Panc1 (cell line): ENCODE measurements at places on chromosomes 4 and X. TPM values are rescaled to one million over a fixed set of nuclear protein-coding genes. Genes with fewer than 3 reads are reported as not detected.

The PCDH7 gene
- total RNA-seq, result 31.6 TPM

DNA sequence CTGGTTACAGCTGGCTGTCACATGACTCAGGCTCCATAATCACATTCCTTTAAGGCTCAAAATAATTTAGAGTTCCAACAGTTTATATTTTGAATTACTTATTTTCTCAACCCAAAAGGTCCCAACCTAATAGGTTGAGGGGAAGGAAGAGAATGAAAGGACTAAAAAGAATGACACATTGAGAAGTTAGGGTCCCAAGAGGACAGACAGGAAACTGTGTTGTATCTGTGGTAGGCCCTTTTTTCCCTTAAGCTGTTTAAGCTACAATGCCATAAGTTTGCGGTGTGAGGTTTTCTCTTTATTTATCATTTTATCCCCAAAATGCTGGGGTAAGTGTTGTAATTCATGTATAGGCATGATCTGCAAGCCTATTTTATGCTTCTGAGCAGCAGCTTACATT, 290.2 kb downstream of the ZNF674 start:
- no peaks in the 10 kb centered on the region for H3K36me3 ChIP-seq
- H3K27ac ChIP-seq, result no peak overlapping the region
- H3K4me3 ChIP-seq, result no peak overlapping the region
- no peak for DNase-seq

DNA sequence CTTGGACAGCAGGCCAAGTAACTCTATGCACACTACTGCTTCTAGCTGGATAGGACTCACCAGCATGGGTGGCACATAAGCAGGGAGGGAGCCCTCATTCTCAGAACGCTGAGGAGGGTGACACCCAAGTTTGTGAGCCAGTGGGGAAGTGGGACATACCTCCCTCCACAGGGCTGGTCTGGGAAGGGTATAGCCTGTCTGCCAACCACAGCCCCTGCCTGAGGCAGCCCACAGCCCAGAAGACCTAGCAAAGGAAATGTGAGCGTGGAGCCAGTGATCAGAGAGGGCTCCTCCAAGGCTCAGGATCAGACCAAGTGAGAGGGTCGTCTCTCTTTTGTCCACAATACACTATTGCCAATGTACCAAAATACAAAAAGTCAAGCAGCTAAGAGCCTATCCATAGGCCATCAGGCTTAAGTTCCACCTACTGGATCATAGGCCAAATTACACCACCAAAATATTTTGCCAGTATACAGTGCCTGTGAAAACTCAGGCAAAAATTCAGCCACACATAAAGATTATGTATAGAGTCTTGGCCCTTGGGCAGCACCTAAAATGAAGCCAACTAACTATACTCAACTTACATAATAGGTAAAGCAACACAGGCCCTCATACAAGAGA, 1203.1 kb downstream of the PCDH18 start:
- no peak overlapping the region for H3K4me3 ChIP-seq
- no peaks in the 10 kb centered on the region for H3K27me3 ChIP-seq
- no peaks in the 10 kb centered on the region for H3K36me3 ChIP-seq

DNA sequence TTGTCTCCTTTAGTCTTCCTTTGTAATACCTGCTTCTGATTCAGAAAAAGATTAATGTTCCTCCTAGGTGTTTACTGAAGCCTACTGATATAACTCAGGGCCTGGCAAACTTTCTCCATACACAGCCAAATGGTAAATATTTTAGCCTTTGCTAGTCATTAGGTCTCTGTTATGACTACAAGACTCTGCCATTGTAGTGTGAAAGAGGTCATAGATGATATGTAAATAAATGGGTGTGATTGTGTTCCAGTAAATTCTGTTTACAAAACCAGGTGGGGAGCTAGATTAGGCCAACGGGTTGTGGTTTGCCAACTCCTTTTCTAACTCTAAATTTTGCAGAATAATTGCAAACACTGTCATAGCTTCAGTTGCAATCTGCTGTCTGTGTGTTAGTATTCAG, 568.1 kb upstream of the GNPDA2 start:
- no peaks in the 10 kb centered on the region for H3K4me1 ChIP-seq
- no peak for DNase-seq
- H3K4me3 ChIP-seq, result no peak overlapping the region
- no peak overlapping the region for H3K27ac ChIP-seq

The KLHL13 gene
- total RNA-seq, result 0.82 TPM

DNA sequence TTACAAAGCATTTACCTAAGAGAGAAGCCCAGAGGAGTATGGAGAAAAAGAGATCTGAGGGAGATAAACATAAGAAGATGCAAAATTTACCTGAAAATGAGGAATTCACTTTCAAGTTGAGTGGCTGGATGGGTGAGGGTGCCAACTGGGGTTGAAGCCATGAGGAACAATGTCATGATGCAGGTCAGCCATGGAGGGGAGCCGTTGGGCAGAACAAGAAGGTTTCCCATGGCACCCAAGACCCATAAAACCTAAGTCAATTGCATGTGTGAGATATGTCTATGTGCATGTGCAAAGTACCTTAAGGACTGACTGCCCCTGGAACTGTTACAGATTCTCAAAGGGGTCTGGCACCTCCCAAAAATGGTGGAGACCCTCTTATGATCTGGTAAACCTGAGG, 46.6 kb upstream of the PRRG1 start:
- no peaks in the 10 kb centered on the region for H3K36me3 ChIP-seq
- no peak for DNase-seq
- H3K4me1 ChIP-seq, result no peaks in the 10 kb centered on the region
- no peaks in the 10 kb centered on the region for H3K27me3 ChIP-seq
- H3K27ac ChIP-seq, result no peak overlapping the region

DNA sequence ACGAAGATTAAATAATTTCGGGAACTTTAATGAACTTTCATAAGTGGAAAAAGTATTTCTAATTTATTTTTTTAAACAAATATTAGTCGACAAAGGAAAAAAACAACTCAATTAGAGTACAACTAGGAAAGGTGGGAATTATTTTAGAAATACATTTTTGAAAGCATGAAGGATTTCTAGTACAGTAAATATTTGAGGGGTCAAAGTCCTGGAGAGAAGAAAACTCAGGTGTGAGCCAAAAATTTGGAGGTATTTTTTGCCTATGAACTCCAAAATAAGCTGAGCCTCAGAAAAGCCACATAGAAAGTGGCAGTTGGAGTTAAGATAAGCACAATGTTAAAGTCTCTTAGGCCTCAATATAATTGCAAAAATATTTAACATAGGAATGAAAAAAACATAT, 2017.3 kb downstream of the C4orf33 start:
- DNase-seq, result no peak
- H3K27me3 ChIP-seq, result no peaks in the 10 kb centered on the region
- H3K4me1 ChIP-seq, result no peaks in the 10 kb centered on the region
- no peak overlapping the region for H3K27ac ChIP-seq

The SORCS2 gene
- total RNA-seq, result 0.15 TPM

DNA sequence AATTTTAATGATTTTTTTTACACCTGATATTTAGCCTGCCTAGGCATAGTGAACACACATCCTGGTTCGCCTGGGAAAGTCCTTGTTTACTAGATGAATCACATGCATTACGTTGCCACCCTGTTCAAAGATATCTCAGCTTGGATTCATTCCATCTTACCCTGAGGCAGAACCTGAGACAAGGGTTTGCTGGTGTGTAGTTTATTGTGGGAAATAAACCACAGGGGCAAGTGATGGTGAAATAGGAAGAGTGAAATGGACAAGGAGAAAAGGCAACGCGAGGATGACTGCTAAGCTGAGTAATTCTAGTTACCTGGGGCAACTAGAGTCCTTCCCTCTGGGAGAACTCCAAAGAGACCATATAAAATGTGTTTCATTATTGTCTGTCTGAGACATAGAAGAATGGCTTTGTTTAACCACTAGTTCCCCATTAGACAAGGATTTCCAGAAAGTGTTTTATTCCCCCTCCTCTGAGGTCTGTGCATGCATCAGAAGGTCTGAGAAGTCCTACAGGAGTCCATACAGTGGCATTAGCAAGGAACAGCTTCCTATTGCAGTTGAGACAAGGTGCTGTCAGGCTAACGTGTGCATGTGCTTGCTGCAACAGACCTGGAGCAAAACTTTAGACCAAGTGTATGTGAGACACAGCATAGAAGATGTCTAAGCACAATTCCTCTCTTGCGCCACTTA, 797.3 kb upstream of the FRG1 start:
- H3K27ac ChIP-seq, result no peak overlapping the region
- peak; percentile 61 for DNase-seq
- H3K4me3 ChIP-seq, result no peak overlapping the region
- H3K36me3 ChIP-seq, result no peaks in the 10 kb centered on the region
- no peaks in the 10 kb centered on the region for H3K27me3 ChIP-seq

DNA sequence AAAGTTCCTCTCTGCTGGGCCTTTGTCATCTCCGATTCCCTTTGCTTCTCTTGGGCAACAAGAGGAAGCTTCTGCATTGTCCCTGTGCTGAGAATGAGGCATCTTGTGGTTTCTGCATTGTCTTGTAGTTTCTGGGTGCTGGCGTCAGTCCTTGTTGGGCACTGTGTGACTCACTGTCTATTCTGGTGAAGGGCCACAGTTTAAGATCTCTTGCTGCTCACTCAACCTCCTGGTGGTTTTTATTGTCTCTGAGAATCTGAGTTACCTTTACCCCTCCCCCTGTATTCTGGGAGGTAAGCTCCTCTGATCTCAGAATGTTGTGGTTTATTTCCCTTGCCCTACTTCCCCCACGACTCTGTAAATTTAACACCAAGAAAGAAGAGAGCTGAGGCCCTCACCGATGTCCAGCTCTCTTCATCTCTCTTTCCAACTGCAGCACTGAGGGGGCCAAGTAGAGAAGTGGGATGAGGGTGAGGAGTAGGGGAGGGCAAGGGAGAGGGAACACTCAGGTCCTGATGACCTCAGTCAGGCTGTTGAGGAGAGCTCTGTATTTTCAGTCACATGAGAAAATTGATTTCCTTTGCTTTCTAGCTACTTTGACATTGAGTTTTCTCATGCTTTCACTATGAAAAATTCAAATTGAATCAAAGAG, 441.6 kb upstream of the PITX2 start:
- no peaks in the 10 kb centered on the region for H3K4me1 ChIP-seq

- no peak overlapping the region for H3K4me3 ChIP-seq
- H3K4me1 ChIP-seq, result no peaks in the 10 kb centered on the region
- no peak overlapping the region for H3K27ac ChIP-seq
- no peaks in the 10 kb centered on the region for H3K27me3 ChIP-seq
- DNase-seq, result no peak
These were observed 227.0 kb upstream of the PRPS2 start for GRCh38 chrX:12564221-12564620.

GRCh38 chr4:125266901-125267604, 47.7 kb upstream of the FAT4 start:
- H3K4me1 ChIP-seq, result no peaks in the 10 kb centered on the region
- H3K4me3 ChIP-seq, result no peak overlapping the region
- no peak overlapping the region for H3K27ac ChIP-seq

DNA sequence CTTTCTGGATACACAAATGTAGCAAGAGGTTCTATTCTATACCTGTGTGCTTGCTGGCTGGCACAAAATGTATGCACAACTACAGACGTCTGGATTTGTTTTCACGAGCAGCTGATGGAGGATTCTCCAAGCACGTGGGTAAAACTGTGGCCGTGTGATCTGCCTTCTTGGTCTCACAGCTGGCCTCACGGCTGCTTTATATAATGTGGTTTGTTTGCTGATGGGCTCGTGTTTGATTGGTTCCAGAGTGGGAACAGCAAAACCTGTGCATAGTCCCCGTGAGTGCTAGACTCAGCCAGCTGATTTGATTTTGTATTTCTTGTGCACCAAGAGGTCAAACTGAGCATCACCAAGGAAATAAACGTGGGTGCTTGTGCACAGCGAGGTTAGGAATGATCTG, 262.6 kb upstream of the RPS6KA3 start:
- no peak overlapping the region for H3K27ac ChIP-seq
- DNase-seq, result no peak
- H3K4me3 ChIP-seq, result no peak overlapping the region
- no peaks in the 10 kb centered on the region for H3K4me1 ChIP-seq
- H3K27me3 ChIP-seq, result no peaks in the 10 kb centered on the region

The ARAP2 gene
- total RNA-seq, result 5.5 TPM

- no peak overlapping the region for H3K27ac ChIP-seq
- no peaks in the 10 kb centered on the region for H3K36me3 ChIP-seq
- peak overlapping the region; percentile 20; the same call in 1 of the 2 replicates for H3K4me3 ChIP-seq
- no peaks in the 10 kb centered on the region for H3K4me1 ChIP-seq
These were observed 956 bp downstream of the SORCS2 start for GRCh38 chr4:7193030-7193958.

GRCh38 chr4:86043755-86044592, 315.9 kb downstream of the MAPK10 start:
- H3K4me3 ChIP-seq, result no peak overlapping the region
- no peak overlapping the region for H3K27ac ChIP-seq
- no peaks in the 10 kb centered on the region for H3K4me1 ChIP-seq
- no peaks in the 10 kb centered on the region; the same call in 1 of the 2 replicates for H3K27me3 ChIP-seq
- no peak for DNase-seq

The RAB39B gene
- 2.0 TPM for total RNA-seq
